ENCODE measurements at places on chromosomes 12 and 14. TPM values are rescaled to one million over a fixed set of nuclear protein-coding genes. Genes with fewer than 3 reads are reported as not detected.

Gene LALBA
- not detected for total RNA-seq

Gene SMIM41
- total RNA-seq = not detected

Gene PHETA1
- 1.2 TPM for total RNA-seq

Gene SIRT4
- 3.1 TPM for total RNA-seq

Gene GLIPR1L1
- not detected for total RNA-seq

Gene LHX5
- total RNA-seq = not detected

DNA sequence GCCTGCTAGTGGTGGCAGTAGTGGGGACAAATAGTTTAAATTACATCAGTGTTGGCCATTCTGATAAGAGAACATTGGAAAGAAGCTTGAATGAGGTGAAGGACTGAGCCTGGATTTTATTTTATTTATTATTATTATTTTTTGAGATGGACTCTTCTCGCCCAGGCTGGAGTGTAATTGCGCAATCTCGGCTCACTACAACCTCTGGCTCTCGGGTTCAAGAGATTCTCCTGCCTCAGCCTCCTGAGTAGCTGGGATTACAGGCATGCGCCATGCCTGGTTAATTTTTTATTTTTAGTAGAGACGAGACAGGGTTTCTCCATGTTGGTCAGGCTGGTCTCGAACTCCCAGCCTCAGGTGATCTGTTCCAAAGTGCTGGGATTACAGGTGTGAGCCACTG is 739.4 kb downstream of the AACS start:
- no peaks in the 10 kb centered on the region for H3K27me3 ChIP-seq
- H3K36me3 ChIP-seq = no peaks in the 10 kb centered on the region
- H3K4me3 ChIP-seq = no peak overlapping the region
- no peak overlapping the region for H3K27ac ChIP-seq
- no peak for ATAC-seq

- no peaks in the 10 kb centered on the region for H3K4me1 ChIP-seq
- H3K27me3 ChIP-seq = peaks cover 6% of the 10 kb centered on the region
- ATAC-seq = no peak
- H3K27ac ChIP-seq = no peak overlapping the region
These were observed 77.9 kb downstream of the PRICKLE1 start for GRCh38 chr12:42511656-42512055.

DNA sequence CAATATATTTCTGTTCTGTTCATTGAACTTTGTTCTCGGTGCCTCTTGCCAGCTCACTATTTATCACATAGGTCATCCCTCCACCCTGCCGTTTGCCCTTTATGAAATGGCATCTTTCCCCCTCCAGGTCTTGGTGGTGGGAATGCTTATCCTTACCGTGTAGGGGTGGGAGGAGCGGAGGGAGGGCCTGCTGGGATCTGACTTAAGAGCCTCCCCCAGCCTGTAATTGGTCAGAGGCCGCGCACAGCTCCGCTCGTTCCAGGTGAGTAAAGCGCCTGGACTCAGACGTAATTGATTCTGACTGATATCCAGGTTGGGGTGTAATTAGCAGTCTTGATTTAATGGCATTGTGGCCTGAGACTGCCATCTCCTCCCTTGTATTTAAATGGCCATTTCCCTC is 185.3 kb downstream of the TSPAN9 start:
- H3K27me3 ChIP-seq = peaks cover 5% of the 10 kb centered on the region
- ATAC-seq = no peak
- H3K4me3 ChIP-seq = no peak overlapping the region
- no peak overlapping the region for H3K27ac ChIP-seq
- H3K36me3 ChIP-seq = no peaks in the 10 kb centered on the region

- no peak overlapping the region for H3K4me3 ChIP-seq
- no peak overlapping the region for H3K27ac ChIP-seq
- ATAC-seq = peak; percentile 55
- H3K4me1 ChIP-seq = no peaks in the 10 kb centered on the region
These were observed 1030.4 kb downstream of the TMEM121 start for GRCh38 chr14:106556665-106557289.

DNA sequence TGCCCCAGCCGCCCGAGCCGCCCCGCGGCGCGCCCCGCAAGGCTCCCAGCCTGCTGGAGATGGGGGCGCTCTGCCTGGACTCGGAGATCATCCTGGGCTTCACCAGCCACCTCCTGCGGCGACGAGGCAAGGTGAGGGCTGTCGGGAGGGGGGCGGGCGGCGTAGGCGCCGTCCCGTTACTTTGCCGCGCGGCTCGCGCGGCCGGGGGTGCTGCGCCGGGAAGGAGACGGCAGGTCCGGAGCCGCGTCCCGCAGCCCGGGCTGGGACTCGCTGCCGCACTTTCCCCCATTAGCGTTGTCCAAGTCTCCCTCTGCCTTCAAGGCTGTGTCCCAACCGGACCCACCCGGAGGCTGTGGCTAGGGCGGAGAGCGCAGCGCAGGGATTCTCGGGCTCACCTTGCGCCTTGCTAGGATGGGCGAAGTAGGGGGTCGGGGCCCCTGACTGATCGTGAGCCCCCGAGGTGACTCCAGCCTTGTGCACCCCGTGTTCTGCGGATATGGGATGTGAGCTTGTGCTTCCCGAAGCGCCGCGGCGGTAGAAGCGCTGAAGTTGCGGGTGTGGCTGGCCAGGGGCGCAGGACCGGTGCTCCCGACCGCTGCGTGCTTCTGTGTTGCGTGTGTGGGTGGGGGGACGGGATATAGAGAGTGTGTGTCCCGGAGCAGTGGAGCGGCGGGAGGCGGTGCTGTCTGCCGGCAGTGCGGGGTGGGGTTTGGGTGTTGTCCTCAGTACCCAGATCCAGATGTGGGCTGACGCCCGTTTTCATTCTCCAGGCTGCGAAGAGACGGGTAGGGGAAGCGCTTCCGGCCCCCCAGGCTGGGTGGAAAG is 1.7 kb upstream of the KIF26A start:
- no peak for ATAC-seq
- peaks cover 24% of the 10 kb centered on the region for H3K27me3 ChIP-seq
- H3K36me3 ChIP-seq = peaks cover 6% of the 10 kb centered on the region
- peak overlapping the region; percentile 65 for H3K4me3 ChIP-seq

GRCh38 chr14:75547552-75548250 is 25.4 kb downstream of the BATF start:
- H3K27me3 ChIP-seq = no peaks in the 10 kb centered on the region
- peak overlapping the region; percentile 89 for H3K27ac ChIP-seq
- H3K4me1 ChIP-seq = peaks cover 49% of the 10 kb centered on the region

GRCh38 chr12:91817517-91817916 is 328.1 kb downstream of the BTG1 start:
- no peak overlapping the region for H3K27ac ChIP-seq
- no peak overlapping the region for H3K4me3 ChIP-seq
- H3K27me3 ChIP-seq = no peaks in the 10 kb centered on the region

DNA sequence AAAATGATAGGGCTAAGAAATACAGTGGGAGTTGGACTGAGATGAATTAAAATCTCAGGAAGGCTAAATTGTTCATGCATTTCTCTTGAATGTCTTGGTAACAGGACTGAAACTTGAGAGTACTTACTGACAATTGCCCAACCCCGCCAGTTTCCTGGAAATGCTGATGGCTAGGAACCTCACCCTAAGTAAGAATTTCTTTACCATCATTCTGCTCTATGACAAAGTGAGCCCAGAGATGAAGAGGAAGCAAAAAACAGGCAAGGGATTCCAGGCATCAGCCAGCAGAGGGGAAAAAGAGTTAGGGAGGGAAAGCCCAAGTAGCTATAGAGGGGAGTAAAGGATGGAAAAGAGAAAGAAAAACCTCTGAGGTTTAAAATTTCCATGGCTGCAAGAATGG is 397.7 kb downstream of the MDGA2 start:
- no peak overlapping the region for H3K27ac ChIP-seq
- no peaks in the 10 kb centered on the region for H3K27me3 ChIP-seq
- H3K36me3 ChIP-seq = no peaks in the 10 kb centered on the region
- H3K4me3 ChIP-seq = no peak overlapping the region
- ATAC-seq = no peak
- no peaks in the 10 kb centered on the region for H3K4me1 ChIP-seq

- no peak overlapping the region for H3K27ac ChIP-seq
- ATAC-seq = no peak
- peaks cover 30% of the 10 kb centered on the region for H3K36me3 ChIP-seq
- no peaks in the 10 kb centered on the region for H3K27me3 ChIP-seq
- H3K4me1 ChIP-seq = no peaks in the 10 kb centered on the region
These were observed 13.0 kb downstream of the SLC25A3 start for GRCh38 chr12:98606359-98606988.

DNA sequence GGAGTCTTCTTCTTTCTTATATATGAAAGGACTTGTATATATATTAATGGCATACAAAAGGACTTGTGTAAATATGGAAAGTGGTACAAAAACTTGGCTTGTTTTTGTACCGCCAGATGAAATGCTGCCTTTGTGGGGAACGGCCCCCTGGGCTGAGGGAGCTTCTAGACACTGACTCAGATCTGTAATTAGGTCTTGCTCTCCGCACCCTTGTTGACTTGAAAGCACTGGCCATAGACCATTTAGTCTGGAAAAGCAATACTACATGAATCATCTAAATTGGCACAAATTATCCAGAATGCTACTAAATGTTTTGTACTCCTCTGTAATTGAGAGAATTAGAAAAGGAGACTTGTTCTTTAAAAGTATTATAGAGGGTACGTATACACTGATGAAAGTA is 399.9 kb upstream of the RGS6 start:
- H3K27ac ChIP-seq = no peak overlapping the region
- H3K27me3 ChIP-seq = no peaks in the 10 kb centered on the region
- no peak for ATAC-seq
- H3K36me3 ChIP-seq = peaks cover 32% of the 10 kb centered on the region
- no peak overlapping the region for H3K4me3 ChIP-seq

GRCh38 chr12:109626378-109627115 is 53.0 kb downstream of the MVK start:
- H3K36me3 ChIP-seq = no peaks in the 10 kb centered on the region
- no peak for ATAC-seq
- H3K4me1 ChIP-seq = no peaks in the 10 kb centered on the region

DNA sequence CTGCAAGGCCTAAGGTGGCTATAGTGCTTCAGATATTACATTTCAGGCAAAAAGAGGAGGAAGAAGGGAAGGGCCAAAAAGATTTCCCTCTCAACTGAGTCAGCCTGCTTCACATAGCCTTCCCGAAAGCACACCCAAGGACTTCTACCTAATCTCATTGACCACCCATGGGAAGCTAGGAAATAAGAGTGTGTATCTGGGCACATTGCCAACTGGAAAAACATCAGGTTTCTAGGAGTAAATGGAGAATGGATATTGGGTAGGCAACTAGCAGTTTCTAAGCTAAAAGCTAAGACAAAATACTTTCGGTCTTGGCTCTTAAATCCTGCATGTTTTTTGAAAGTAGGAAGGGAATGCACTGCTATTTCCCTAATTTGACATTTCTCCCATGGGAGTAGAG is 221.7 kb upstream of the GRIP1 start:
- H3K27ac ChIP-seq = no peak overlapping the region
- no peaks in the 10 kb centered on the region for H3K4me1 ChIP-seq
- no peaks in the 10 kb centered on the region for H3K36me3 ChIP-seq
- ATAC-seq = no peak

DNA sequence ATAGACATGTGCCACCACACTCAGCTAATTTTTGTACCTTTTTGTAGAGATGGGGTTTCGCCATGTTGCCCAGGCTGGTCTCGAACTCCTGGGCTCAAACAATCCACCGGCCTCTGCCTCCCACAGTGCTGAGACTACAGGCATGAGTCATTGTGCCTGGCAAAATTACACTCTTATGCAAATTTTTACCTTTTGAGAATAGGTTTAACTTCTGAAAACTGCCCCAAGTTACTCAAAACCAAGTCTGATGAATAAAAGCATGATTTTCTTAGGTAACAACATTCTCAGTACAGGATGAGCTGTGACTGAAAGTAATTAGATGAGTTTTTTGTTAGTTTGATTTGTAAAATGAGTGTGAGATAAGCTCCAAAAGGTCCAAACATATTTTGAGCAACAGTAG is 166.0 kb downstream of the RPS29 start:
- peak; percentile 73 for ATAC-seq
- peak overlapping the region; percentile 38 for H3K4me3 ChIP-seq
- no peaks in the 10 kb centered on the region for H3K36me3 ChIP-seq
- H3K27me3 ChIP-seq = peaks cover 34% of the 10 kb centered on the region
- peaks cover 14% of the 10 kb centered on the region for H3K4me1 ChIP-seq

DNA sequence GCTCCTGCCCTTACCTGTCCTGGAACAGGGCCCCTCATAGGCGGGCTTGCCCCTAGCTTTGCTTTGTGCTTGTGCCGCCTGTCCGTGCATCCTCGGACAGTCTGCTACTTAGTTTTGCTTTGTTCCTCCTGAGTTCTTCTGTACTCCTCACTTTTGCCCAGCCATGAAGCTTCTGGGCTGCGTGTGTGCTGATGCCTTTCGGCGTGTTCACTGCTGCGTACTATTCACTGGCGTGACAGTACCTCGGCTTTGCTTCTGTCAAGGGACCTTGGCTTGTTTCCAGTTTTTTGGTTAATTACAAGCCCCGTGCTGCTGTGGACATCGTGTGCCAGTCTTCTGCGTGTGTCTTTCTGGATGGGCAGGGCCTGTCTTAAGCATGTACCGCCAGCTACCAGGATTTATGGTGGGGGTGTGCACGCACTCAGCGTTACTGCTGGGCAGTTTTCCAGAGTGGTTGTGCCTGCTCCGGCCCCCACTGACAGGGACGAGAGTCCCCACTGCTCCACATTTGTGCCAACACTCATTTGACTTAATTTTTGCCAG is 2.5 kb downstream of the PACS2 start:
- ATAC-seq = no peak
- H3K27ac ChIP-seq = no peak overlapping the region
- no peaks in the 10 kb centered on the region for H3K27me3 ChIP-seq
- H3K4me3 ChIP-seq = peak overlapping the region; percentile 13
